CD4-positive, alpha-beta memory T cell (primary cell): ENCODE measurements at places on chromosomes 1 and 21. TPM values are rescaled to one million over a fixed set of nuclear protein-coding genes. Genes with fewer than 3 reads are reported as not detected.

Gene ETV3L
- total RNA-seq = not detected

Gene XCL2
- total RNA-seq = not detected

Gene RBP7
- not detected for total RNA-seq

Gene FCRLA
- not detected for total RNA-seq

Gene KCND3
- not detected for total RNA-seq
